Hindlimb muscle (tissue), 1 donor: ENCODE measurements at places on chromosomes 3 and 15. TPM values are rescaled to one million over a fixed set of nuclear protein-coding genes. Genes with fewer than 3 reads are reported as not detected.

GRCh38 chr15:93165734-93166470, 76.9 kb upstream of the RGMA start:
- no peak for DNase-seq

DNA sequence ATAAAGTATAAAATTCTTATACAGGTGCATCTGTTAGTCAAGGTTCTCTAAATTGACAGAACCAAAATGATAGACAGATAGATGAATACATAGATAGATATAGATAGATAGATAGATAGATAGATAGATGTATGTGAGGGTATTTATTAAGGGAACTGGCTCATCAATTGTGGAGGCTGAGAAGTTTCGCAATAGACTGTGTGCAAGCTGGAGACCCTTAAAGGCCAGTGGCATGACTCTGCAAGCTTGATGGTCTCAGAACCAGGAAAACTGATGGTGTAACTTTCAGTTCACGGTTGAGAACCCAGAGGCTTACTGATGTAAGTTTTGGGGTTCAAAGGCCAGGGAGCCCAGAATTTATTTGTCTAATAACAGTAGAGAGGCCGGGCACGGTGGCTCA, 1123.7 kb upstream of the CADM2 start:
- DNase-seq: no peak

DGKG gene
- 0.89 TPM for polyA plus RNA-seq

DNA sequence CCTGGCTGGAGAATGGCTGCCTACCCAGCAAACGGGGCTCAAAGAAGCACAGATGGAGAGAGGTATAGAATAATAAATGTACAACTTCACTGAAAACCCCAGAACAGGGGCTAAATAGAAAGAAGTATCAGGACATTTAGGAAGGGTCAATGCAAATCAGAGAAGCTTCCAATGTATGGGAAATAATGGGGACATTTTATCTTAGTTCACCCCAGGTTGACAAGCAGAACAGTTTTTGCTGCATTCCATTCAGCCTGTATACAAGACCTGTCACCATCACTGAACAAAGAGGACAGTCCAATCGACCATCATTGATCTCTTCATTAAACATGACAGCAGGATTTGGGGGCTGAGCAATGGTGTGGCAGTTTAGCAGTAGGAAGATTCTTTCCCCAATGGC, 68.1 kb downstream of the MYH15 start:
- no peak for DNase-seq

GRCh38 chr15:69893863-69894262, 203.9 kb downstream of the TLE3 start:
- peak; percentile 59 for DNase-seq

GRCh38 chr15:48031973-48032372, 88.8 kb upstream of the SLC24A5 start:
- no peak for DNase-seq

DNA sequence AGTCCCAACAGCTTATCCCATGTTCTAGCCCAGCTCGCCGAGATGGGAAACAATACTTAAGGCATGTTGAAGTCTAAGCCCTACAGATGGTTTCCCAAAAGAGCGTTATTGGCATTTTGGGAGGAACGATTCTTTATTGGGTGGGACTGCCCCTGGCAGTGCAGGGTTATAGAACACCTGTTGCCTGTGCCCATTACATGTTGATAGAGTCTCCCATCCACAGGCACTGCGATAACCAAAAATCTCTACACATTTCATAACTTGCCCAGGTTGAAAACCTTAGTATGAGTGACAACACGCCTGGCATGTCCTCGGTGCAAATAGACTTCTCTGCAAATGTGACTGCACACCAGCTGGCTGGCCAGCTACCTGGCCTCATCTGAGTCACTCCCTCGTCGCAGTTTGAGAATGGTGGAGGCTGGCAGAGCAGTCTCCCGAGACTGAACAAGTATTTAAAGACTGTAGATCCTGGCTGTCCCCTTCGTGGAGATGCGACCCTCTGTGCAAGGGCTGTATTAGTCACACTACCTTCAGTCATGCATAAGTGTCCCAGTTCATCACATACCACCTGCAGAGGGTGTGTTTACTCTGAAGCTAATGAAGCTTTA, 18.7 kb downstream of the ZNF80 start:
- DNase-seq: no peak
